ENCODE measurements at places on chromosomes 12 and 14.

DNA sequence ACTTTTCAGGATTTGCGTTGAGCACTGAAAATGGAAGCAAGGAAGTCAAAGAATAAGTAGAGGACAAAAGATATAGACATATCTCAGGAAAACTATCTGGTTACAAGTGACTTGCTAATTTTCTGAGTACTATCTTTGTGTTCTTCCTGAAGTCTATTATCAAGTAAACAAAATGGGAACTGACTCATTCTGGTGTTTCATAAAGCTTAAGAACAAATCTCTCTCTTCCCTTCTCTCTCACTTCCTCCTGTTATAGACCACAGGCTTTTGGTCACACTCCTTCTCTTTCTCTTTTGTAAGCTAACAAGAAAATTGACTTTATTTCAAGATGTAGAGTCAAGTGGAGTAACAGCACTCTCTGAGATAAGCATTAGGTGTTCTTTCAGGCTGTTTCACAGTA is 406.6 kb upstream of the SYT1 start:
- DNase-seq: no peak

DNA sequence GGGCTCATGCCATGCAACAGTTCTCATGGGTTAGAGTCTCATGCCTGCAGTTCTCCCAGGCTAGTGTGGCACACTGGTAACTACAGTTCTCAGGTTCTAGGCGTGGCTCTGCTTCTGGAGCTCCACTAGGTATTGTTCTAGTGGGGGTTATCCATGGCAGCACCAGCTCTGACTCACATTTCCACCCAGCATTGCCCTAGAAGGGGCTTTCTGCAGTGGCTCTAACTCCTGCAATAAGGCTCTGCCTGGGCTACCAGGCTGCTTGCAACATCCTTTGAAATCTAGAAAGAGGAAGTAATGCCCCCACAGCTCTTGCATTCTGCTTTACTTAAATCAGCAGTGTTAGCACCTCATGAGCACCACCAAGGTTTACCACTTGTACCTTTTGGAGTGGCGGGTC is 220.3 kb upstream of the ARID2 start:
- no peak for DNase-seq

GRCh38 chr12:15797818-15798217 is 8.6 kb upstream of the EPS8 start:
- no peak for DNase-seq

DNA sequence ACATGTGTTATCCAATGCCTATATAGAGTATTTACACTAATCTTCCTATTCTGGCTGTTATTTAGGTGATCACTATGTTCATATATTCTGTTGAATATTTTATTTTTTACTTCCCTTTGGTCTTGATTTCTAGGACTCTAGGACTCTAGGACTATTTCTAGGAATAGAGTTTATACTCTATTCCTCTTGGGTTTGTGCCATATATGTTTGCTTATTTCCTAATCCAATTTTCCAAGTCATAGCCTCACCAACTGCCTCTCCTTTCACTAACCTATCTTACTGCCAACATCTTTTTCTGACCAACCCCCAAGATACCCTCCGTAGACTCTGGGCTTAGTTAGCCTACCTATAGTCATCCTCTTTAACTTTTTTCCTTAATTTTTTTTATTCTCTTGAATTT is 28.5 kb downstream of the ARF6 start:
- DNase-seq: no peak

DNA sequence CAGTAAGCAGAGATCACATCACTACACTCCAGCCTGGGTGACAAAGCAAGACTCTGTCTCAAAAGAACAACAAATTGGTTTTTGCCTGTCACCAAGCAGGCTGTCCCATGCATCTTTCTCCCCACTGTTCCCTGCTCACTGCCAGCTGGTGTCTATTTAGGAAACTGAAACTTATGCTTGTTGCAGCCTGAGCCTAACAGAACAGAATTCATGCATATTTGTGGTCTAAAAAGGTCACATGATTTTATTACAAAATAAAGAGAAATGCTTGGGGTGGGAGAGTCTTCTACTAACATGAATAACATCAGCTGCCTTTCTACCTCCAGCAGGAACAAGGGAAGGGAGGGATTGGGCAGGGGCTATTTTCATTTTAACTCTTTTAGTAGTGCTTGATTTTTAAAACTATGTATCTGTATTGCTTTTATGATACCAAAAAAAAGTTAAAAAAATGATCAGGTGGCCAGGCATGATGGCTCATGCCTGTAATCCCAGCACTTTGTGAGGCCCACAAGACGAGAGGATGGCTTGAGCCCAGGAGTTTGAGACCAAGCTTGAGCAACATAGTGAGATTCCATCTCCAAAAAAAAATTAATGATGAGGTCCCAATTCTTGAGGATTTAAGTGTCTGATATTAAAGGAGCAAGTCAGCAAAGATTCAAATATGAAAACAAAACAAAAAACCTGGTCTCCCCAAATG is 923 bp downstream of the STAT2 start:
- DNase-seq: no peak

GRCh38 chr14:106511006-106511799 is 984.8 kb downstream of the TMEM121 start:
- DNase-seq: no peak

GRCh38 chr14:99875836-99876235 is 82.6 kb downstream of the EML1 start:
- DNase-seq: no peak

DNA sequence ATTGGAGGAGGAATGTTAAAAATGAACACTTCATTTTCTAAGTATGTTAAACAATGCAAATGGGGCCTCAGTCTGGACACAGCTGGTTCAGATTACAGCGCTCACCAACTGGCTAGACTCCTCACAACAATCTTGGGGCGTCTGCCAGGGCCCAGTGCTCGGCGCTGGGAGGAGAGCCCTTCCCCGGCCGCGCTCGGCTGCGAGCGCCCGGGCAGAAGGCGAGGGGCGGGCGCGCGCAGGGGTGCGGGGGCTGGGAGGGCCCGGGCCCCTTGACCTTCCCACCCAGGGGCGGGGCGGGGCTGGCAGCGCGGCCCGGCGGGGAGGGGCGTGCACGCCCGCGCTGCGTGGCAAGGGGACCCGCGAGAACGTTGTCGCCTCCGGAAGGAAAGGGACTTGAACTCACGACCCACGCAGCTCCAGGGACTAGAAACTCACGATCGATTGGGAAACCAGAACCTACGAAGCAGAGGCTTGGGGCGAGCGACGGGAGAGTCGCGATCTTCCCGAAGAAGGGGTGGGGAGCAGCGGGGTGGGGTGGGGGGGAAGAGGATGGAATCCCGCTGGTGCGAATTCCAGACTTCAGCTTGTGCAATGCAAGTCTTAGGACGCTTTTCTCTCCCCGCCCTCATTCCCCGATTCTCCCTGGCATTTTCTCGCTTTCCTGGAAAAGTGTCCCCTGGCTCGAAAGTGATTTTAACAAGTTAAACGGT is at the start of gene FBLN5:
Gene FBLN5, minus strand, starts transcription at position 220 of the 710 bp plus-strand sequence. CDS start 465 bp downstream, outside the sequence.
- DNase-seq: no peak

- DNase-seq: no peak
Observed at GRCh38 chr12:132094269-132094891, 49.7 kb downstream of the DDX51 start.
